ENCODE measurements at places on chromosomes 1 and 21.
A peak's percentile ranks its signal among the peaks of the same experiment; 100 is the strongest.

- DNase-seq, result no peak
These were observed 44.2 kb downstream of the SLC19A1 start for GRCh38 chr21:45497846-45498645.

- no peak for DNase-seq
These were observed 366.8 kb upstream of the DPYD start for GRCh38 chr1:98287626-98288025.

GRCh38 chr1:233328142-233328921, 808 bp downstream of the MAP3K21 start:
- DNase-seq, result peak; percentile 16

DNA sequence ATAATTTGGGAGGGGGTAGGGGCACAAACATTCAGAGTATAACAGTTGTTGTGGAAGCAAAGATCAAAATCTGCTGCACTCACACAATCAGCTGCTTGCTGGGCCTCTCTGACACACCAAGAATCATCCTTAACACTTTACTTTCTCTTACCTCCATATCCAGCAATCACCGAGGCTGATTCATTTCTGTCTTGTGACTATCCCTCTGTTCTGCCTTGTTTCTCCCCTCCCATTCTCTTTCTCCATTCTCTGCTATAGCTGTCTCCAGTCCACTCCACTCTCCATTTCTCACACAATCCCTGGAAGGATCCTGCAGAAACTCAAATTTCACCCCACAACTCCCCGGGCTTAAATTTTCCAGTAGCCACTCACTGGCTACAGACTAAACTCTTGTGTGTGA, 91.8 kb upstream of the NGF start:
- no peak for DNase-seq

DNA sequence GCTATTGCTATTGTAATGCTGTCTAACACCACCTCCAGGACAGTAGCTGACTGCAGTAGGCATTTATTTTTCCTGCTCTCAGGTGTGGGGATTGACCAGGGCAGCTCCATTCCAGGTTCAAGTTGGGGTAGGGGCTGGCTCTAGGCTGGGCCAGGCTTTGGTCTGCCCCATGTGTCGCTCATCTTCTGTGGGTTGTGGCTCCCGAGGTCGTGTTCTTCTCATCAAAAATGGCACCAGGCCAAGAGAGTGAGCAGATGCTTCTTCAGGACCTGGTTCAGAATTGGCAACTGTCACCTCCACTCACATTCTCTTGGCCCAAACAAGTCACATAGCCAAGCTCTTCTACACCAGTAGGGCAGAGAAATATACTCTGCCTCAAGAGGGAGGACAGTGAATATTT, 133.7 kb downstream of the PTPRU start:
- DNase-seq, result no peak

- DNase-seq, result no peak
These were observed 6.4 kb downstream of the CD58 start for GRCh38 chr1:116564426-116564825.

DNA sequence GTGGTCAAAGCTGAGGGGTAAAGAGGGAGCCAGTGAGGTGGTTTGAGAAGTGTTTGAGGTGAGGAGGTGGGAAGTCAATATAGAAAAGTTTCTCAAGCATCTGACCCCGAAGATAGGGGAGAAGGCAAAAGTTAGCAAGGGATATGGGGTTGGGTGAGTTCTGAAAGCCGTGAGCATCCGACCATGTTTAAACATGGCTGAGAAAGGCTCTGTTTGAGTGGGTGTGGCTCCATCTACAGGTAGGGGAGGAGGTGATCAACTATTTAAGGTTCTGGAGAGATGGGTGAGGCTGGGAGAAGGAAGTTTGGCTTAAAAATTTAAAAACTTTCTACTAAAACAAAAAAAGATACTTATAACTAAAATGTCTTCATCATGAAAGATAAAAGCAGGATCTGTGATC, 273.8 kb downstream of the KCNJ6 start:
- DNase-seq, result no peak

- DNase-seq, result no peak
These were observed 65.9 kb upstream of the LRRN2 start for GRCh38 chr1:204751480-204751879.

DNA sequence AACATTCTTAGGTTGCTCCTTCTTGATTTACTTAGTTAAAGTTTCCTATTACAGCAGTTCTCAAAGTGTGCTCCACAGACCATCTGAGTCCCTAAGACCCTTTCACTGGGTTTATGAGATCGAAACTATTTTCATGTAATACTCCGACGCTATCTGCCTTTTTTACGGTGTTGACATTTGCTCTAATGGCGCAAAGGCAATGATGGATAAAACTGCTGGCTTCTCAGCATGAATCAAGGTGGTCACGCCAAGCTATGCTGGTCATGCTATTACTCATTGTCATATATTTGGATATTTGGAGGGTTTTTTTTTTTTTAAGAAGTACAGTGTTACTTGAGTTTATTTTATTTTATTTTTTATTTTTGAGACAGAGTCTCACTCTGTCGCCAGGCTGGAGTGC, 235.1 kb downstream of the KIF26B start:
- DNase-seq, result no peak

DNA sequence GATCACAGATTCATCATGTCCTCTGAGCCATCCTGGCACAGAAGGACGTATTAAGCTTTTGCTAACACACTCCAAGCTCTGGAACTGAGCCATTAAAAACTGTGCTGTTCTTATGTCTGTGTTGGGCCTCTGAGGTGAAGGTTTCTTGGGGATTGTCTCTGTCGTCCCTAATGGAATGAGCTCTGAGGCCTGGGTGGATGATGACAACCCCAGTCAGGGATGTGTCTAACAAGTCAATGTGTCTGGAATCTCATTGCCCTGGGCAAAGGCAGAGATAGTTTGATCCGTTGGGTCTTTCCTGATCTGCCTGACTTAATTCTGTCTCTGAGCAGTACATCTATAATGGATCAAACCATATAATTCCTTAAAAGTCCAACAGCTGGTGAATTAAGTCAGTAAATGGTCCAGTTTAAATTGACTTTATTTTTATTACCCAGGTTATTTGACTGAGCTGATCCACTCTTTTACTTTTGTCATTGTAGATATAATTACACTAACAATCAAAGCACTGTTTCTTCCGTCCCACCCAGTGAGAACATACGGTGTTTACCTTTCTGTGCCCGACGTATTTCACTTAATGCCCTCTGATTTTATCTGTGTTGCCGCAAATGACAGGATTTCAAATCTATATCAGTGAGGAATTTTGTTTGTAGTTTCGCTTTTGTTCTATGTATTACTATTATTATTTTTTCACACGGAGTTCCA, 38.8 kb upstream of the OR2B11 start:
- no peak for DNase-seq
